ENCODE measurements at places on chromosomes 5 and 9.

GRCh38 chr9:109745335-109746283 is 34.4 kb upstream of the PALM2AKAP2 start:
- no peak for DNase-seq

DNA sequence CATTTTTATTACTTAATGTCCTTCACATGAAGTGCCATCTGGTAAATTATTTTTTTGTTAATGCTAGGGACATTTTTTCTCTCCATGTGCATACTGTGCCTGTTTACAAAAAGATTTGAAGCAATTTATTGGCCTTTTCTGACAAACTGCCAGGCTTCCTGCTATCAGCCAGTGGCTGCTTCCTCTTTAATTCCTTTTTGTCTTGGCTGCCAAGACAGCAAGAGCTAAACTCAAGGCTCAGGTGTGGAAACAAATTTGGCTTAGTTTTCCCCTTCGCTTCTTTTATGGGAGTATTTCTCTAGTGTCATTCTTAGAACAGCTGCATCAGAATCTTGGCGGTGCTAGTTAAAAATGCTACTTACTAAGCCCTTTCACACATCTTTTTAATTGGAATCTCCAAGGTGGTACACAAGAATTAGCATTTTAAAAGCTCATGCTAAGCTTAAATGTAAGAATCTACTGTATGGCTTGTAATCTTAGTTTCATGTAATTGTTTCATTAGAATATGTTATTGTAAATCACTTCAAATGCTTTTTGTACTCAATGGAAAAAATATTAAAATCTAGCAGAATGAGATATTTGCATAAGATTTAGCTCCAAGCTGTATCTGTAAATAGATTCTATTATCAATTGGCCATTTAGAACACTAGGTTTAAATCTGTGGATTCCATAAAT is 134.2 kb upstream of the RASGRF2 start:
- DNase-seq: no peak

DNA sequence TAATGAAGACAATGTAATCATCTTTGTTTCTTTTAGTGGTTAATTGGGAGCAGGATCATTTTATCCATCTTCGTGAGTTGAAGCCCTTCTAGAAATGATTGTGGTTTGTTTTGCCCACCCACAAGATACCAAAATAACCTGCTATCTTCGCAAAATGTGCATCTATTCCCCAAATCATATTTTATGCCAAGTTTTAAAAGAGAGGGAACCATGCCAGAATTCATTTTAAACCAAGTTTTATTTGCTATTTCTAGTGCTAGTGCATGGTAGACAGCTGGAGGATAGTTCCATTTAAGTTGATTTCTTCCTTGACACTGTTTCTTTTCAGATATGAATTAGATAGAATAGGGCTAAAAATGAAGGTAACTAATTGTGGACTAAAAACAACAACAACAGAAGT is 104.2 kb downstream of the RAB3C start:
- DNase-seq: no peak

- no peak for DNase-seq
Observed at GRCh38 chr9:128702949-128703615, 779 bp downstream of the PKN3 start.

DNA sequence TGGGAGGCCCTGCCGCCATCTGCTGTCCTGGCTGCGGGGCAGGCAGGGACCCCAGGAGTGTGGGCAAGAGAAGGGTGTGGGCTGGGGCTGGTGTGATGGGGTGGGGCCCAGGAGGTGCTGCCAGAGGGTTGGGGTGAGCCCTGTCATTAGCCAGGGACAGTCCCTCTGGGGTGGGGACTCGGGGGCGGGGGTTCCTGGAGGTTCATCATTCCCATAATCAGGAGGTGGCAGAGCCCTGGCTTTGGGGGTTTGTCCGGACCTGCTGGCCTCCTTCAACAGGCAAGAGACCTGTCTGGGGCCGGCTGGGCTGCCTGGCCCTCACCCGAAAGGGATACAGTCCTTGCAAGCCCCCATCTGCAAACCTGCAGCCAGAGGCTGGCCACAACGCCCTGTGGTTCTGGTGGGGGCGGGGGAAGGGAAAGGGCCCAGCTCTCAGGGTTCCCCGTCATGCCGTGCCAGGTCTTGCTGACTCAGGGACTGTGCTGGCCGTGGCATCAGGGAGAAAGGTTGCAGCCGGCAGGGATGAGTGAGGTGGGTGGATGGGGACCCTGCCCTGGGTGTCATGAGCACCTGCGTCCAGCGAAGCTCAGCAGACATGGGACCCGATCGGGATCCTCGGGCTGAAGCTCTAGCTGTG is 65.2 kb downstream of the MRPL36 start:
- DNase-seq: no peak

DNA sequence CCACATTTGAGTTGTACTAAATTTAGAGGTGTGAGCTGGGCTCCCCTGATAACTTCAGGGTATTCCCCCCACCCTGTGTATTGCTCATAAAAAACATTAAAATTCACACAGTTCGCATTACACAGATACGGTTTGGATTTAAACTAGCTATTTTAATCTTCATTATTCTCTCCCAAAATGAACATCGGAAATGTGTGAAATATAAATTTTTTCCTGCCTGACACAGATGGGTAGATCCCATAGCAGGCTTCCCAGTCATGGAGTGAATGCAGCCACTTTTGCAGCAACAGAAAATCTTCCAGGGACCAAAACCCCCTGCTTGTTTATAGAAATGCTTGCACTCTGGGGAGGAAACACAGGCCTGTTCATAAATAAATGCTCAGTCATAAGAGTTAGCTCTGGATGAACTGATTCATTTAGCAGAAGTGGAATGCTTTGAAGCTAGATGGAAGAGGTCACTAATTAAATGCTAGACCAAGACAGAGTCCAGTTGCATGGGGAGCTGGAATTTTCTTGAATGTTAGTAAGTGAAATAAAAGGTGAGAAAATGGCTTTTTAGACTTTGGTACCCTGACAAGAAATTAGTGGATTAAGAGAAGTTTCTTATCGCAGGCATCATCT is 115.6 kb downstream of the PDE8B start:
- no peak for DNase-seq

GRCh38 chr9:84187090-84187489 is 153.5 kb downstream of the SLC28A3 start:
- no peak for DNase-seq

- no peak for DNase-seq
Observed at GRCh38 chr9:83920469-83920926, 734 bp downstream of the KIF27 start.

GRCh38 chr5:30030101-30030500 is 1163.4 kb upstream of the CDH6 start:
- DNase-seq: no peak

DNA sequence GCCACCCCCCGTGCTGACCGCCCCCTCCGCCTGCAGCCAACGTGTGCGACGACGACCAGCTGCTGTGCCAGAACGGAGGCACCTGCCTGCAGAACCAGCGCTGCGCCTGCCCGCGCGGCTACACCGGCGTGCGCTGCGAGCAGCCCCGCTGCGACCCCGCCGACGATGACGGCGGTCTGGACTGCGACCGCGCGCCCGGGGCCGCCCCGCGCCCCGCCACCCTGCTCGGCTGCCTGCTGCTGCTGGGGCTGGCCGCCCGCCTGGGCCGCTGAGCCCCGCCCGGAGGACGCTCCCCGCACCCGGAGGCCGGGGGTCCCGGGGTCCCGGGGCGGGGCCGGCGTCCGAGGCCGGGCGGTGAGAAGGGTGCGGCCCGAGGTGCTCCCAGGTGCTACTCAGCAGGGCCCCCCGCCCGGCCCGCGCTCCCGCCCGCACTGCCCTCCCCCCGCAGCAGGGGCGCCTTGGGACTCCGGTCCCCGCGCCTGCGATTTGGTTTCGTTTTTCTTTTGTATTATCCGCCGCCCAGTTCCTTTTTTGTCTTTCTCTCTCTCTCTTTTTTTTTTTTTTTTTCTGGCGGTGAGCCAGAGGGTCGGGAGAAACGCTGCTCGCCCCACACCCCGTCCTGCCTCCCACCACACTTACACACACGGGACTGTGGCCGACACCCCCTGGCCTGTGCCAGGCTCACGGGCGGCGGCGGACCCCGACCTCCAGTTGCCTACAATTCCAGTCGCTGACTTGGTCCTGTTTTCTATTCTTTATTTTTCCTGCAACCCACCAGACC is 80.2 kb downstream of the NTNG2 start:
- DNase-seq: peak; percentile 59
